ENCODE measurements at places on chromosomes 4 and X.

GRCh38 chr4:101682946-101683345, 107.6 kb upstream of the BANK1 start:
- DNase-seq, result no peak

- DNase-seq, result no peak
These were observed 1.9 kb upstream of the AKAP17A start for GRCh38 chrX:1589356-1590130.

- no peak for DNase-seq
These were observed 397.6 kb downstream of the TRIML1 start for GRCh38 chr4:188536826-188537225.

DNA sequence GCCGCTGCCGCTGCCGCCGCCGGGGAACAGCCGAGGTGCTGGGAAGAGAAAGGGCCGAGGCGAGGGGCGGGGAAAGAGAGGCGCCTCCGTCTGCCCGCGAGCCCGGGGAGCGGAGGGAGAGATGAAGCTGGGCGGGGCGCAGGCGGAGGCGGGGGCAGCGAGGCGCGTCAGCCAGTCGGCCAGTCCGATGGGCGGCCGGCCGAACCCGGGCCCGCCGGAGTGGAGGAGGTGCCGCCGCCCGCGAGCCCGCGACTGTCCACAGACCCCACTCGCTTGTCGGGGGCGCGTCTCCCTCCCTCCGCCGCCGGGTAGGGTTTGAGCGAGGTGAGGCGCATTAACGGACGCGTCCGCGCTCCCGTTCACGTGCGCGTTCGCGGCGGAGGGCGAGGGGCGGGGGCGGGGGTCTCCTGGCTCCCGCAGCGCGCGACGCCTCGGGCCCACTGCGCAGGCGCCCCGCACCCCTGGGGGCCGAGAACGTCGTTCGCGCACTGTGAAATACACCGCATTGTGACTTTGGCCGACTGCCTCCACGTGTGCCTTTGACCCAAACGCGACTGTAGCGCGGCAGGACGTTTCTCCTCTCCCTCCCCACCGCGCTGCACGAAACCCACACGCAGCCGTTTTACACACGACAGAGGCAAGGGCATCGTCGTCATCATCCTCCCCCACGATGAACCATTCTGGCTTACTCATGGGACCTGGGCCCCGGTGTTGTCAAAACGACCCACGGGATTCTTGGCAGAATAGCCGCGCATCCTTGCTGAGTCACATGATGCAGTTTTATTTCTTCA, at the start of gene NUDT11:
Gene NUDT11, minus strand, starts transcription at position 92 of the 791 bp plus-strand sequence. CDS start 148 bp downstream, outside the sequence.
- DNase-seq, result peak; percentile 25

DNA sequence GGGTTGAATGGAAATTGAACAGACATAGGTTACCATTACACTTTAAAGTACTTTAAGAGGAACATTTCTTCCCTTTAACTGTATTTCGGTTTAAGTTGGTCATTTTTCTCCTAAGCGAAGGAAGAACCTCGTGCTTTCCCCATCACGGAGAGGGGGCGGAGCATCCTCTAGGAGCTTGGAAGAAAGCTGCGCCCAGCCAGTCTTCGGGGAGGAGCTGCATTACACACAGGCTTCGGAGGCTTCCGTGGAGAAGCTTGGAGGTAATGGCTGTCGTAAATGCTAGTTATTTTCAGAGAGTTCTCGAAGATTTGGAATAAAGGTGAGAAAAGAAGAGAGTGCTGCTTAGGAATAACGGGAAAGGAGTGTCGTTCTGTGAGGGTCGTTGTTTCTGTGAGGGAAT, at the start of gene PWWP3B:
Gene PWWP3B, plus strand, starts transcription at position 199 of the 400 bp plus-strand sequence. CDS start 37,128 bp downstream, outside the sequence.
- DNase-seq, result no peak

All from stimulated activated CD4-positive, alpha-beta T cell treated with anti-CD3 and anti-CD28 coated beads, Interleukin-15, amount 100 ng/mL, for 1 hour (primary cell).